ENCODE measurements at places on chromosomes 1 and 21.

GRCh38 chr1:110857964-110858948, 14.7 kb upstream of the CD53 start:
- no peak for DNase-seq

DNA sequence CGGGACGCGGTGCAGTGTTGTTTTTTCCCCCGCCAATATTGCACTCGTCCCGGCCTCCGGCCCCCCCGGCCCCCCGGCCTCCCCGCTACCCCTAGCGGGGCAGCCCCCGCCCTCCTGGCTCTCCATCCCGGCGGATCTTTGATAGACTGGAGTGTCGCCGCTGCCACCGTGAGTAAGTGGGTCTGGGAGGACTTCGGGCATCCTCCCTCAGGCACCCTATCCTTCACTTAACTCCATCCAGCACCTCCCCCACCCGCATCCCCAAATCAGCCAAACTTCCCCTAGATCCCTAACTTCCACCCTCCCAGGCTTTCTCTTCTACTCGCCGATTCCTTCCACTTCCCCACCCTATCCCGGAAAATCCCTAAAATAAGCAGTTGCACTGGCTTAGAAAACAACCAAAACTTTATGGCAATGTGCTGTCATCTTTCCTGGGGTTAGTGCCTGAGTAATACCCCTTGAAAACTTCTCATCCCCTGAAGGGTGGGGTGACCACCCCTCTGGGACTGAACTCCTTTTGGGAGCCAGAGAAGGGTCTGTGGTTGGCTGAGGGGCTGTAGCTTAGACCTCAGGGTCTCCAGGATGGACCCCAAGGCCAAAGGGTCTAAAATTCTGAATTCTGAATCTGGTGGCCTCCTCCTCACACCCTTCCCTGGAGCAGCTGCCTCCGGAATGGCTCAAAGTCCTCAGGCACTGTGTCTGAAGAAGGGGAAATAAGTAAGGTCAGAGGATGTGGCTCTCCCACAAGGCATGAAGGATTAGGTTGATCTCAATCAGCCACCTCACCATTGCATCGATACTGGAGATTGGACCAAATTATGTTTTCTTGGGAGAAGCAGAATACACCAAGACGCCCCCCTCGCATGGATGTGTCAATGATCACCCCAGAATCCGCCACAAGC, 12.2 kb downstream of the THBS3 start:
- no peak for DNase-seq

DNA sequence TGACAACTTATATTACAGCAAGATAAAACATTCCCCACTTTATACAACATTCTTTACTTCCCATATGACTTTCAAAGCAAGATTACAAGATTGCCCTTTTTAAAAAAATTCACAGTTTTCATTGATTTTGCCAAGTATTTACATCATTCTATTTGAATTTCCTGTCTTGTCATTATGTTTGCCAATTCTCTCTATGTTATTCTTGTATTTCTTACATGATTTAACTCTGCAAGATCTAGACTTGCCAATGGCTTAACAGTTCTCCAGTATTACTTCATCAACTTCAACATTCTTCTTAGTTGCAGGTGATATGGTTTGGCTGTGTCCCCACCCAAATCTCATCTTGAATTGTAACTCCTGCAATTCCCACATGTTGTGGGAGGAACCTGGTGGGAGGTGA, 31.6 kb downstream of the FMO4 start:
- DNase-seq: no peak

DNA sequence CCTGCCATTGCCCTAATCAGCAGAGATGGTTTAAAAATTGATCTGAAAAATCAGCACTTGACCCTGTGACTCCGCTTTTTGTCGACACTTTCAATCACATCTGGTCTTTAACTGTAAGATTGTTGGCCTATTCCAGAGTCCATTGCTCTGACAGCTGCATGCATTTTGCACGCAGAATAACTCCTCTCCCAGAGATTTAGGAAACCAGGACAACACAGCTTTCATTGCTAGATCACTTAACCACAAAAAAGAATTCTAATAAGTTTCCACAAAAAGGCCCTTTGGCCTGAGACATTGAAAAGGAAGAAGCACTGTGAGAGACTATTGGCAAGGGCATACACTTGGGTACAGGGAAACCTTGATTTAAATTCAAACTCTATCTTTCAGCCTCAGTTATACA, 373.1 kb downstream of the TGFB2 start:
- DNase-seq: no peak

- DNase-seq: no peak
These were observed 15.6 kb upstream of the HMGCS2 start for GRCh38 chr1:119784191-119784781.

- no peak for DNase-seq
These were observed 106.9 kb upstream of the LYPLAL1 start for GRCh38 chr1:219066631-219067349.

DNA sequence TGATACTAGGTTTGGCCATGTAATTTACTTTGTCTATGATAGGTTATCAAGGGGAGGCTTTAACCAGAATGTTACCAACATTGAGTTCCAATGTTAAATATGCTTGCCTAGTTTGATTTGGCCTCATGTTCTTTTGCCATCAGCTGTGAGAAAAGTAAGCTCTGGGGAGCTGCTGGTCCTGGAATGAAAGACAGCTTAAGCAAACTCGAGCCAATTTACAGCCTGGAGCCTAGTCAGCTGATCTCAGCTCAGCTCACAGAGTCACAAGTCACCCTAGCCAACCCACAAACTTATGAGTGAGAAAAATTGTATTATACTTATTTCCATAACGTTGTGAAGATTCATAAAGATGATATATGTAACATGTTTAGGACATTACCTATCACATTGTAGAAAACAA, 426.7 kb downstream of the RWDD3 start:
- DNase-seq: no peak

DNA sequence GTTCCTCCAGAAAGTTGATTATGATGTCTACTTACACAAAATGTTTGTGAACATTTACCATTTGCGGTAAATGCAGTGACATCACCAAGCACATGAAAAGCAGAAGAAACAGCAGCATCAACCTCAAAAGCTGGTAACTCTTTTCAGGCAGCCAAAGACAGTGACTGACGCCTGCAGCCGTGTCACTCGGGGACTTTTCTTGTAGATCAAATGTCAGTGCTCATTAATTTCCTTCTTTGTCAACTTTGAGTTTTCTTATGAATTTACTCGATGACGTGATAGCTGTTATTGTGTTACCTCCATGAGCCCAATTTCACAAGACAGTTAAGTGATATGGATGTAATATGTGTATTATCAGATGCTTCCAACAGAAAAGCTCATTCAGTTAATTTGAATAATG, 92.5 kb downstream of the RIPK4 start:
- DNase-seq: no peak

DNA sequence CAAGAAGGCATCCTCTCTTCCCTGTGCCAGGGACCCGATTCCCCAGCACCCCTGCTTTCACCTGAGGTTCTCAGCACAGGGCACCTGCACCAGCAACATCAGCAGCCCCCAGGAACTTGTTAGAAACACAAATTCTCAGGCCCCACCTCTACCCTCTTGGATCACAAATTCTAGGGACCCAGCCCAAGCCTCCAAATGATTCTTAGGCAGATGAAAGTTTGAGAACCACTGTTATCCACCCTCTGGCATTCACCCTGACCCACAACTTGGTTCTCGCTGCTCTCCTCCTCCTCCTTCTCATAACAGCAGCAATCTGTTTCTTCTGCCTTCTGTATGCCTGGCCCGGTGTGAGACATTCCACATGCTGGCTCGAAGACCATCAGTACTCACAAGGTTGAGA, 60.3 kb upstream of the HIVEP3 start:
- DNase-seq: no peak

DNA sequence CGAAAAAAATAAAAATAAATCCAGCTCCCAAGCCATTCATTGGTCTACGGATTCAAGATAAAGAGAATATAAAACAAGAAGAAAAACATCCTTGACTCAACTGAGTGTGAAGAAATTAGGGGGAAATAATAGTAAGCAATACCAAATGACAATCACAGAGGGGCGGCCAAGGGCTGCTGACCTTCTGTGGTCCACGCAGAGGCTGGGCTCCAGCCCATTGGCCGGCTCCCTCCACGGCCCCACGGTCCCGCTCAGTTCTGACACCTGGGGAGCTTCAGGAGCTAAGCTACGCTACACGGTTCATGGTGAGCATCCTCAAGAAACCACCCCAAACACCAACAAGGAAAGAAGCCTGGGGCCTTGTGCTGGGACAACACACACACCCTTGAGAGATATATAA, 400 bp upstream of the KRTAP10-12 start:
- no peak for DNase-seq

DNA sequence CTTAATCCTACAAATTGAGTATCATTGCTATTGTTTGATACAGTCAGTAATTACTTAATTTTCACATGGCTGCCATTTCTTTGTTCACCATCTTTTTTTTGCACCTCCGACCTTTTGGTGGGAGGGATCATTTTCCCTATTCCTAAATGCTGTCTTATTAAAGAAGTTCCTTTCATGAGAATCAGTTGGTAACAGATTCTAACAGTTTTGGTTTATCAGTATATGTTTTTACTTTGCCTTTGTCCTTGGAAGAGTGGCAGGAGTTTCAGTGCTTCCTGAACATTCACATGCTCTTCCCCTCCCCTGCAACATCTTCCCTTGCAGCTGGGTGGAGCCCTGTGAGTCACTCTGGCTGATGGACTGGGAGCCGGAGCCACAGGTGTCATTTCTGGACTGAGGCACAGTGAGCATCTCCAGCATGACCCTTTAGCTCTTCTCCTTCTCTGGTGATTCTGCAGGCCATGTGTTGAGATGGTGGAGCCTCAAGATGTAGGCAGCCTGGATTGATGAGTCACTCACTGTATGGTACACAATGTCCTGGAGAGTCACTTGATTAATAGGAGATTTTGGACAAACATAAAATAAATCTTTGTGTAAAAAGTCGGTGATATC, 217.7 kb downstream of the URB2 start:
- no peak for DNase-seq

- peak; percentile 30 for DNase-seq
These were observed 369.7 kb downstream of the RRAGC start for GRCh38 chr1:38489844-38490270.

GRCh38 chr1:77498918-77499317, 183.5 kb downstream of the ZZZ3 start:
- no peak for DNase-seq

DNA sequence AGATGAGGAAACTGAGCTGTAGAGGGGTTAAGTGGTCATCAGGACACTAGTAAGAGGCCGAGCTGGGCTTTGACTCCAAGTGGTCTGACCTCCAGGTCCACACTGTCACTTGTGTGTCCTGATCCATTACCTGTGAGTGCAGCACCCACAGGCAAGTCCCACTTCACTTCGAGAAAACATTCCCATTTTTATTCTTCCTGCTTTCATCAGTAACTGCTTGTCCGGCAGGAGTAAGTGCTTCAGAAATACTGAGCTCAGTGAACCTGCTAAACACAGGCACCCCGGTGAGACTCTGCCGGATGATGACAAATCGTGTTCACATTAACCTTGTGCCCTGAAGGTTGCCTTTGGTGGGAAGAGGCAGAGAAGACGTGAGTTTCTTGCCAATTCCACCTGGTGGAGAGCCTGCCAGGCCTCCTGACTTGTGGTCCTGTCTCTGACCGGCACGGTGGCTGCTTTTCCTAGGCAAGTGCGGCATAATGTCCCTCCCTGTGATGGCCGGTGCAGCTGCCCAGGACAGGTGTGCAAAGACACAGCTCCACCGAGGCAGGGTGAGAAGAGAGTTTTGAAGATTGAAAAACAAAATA, 29.4 kb downstream of the ZBTB18 start:
- DNase-seq: no peak

- DNase-seq: no peak
These were observed 348.8 kb upstream of the DAB1 start for GRCh38 chr1:57772580-57773195.

GRCh38 chr1:206971029-206971655, 882 bp upstream of the FCAMR start:
- no peak for DNase-seq

- DNase-seq: no peak
These were observed 21.8 kb downstream of the ACTA1 start for GRCh38 chr1:229412056-229412455.

GRCh38 chr1:983798-984475, 2.0 kb upstream of the PERM1 start:
- no peak for DNase-seq

- DNase-seq: no peak
These were observed 207.3 kb downstream of the NRIP1 start for GRCh38 chr21:14857529-14857928.

- no peak for DNase-seq
These were observed at the start of gene CLDN19 for GRCh38 chr1:42739753-42740700. Gene CLDN19, minus strand, starts transcription at chr1:42740236. Its CDS starts 173 bp downstream, at chr1:42740063.

DNA sequence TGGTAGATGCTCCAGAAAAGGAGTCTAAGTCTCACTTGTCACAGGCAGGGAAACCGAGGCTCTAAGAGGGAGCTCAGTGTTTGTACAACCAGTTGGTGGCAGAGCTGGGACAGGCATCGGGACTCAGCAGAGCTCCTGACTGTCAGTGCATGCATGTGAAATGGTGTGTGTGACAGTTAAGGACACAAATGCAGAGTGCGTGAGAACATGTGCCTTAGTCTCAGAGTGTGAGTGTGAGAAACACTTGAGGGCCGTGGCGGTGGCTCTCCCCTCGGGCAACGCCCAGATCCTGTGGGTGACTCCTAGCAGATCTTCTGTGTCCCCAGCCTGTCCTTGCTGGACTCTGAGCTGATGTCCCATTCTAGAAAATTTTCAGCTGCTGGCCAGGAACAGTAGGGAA, 362.6 kb downstream of the MATN1 start:
- DNase-seq: no peak

DNA sequence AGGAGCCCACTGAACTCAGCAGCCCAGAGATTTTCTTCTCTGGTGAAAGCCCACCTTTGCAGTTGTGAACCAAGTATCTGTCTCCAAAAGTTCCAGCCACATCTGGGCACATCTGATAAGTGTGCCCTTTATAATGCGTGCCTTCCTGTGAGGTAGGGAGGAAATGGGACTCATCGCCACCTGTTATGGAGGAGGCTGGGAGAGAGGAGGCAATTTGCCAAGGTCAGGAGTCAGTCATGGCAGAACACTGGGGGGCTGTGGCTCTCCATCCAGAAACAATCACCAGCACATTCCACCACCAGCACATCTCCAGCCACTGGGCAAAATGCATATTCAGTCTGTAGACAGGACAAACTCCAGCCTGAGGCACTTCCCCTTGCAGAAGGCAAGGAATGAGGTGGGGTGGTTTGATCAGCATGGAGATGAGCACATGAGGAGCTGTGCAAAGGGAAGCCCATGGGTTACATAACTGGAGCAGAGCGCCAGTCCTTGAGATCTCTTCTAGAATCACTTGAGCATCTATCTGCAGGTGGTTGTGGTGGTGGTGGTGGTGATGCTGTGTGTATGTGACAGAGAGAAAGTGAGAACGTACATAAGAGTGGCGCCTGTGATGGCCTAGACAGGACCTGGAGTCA, 15.0 kb upstream of the LEMD1 start:
- DNase-seq: no peak
